Activated CD4-positive, alpha-beta memory T cell treated with anti-CD3 and anti-CD28 coated beads, Interleukin-2, amount 10 ng/mL, durations not matched to agents 7 days and 5 days (primary cell): ENCODE measurements at places on chromosomes 7 and 10.
A peak's percentile ranks its signal among the peaks of the same experiment; 100 is the strongest.

GRCh38 chr7:120991161-120991560 is 2.6 kb downstream of the CPED1 start:
- no peak overlapping the region for H3K4me3 ChIP-seq
- DNase-seq: no peak
- H3K36me3 ChIP-seq: no peaks in the 10 kb centered on the region
- H3K4me1 ChIP-seq: peaks cover 25% of the 10 kb centered on the region
- H3K27me3 ChIP-seq: peaks cover 56% of the 10 kb centered on the region

DNA sequence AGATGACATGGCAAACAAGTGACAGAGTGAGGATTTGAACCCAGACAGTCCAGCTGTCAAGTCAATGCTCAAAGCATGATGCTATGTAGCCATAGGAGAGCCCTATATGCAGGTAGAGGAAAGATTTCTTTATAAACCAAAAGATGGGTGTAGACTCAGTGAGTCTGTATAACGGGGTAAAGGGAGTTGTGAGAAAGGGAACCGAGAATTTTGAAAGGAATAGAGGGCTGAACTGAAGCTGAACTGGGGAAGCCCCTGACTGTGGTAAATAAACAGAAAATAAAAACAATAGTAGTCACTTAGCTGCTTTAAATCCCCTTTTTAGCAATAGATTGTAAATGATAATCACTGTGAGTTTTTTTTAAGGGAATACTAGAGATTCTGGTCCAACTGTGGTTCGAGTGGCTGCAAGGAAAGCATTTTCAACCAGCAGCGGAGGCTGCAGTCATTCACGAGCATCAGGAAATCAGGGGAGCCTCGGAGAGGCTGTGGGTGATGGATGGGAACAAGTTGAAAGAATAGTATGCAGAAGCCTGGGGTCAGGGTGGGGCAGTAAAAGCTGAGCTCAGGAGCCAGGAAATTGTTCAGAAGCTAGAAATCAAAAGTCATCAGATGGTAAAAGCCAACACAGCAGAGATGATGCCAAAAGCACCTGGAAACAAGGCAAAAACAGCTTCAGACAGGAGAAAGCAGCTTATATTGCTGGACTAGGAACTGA is 393.5 kb downstream of the GFRA1 start:
- no peak overlapping the region for H3K4me3 ChIP-seq
- H3K4me1 ChIP-seq: no peaks in the 10 kb centered on the region

DNA sequence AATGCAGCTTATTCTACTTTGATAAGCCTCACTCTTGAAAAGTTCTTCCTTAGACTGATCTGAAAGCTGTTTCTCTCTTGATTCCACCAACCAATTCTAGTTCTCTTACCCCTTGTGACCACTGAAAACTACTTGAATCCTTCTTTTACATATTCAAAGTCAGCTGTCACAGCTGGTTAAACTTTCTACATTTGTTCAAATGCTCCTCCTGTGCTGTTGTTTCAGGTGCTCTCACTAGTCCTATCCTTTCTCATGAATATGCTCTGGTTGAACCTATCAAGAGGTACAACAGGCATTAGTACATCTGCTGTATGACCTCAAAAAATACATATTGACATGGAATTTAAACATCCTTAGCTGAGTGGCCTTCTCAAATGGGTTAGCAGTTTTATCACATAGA is 91.5 kb downstream of the MYO3A start:
- H3K4me3 ChIP-seq: no peak overlapping the region
- H3K27ac ChIP-seq: no peak overlapping the region
- H3K27me3 ChIP-seq: no peaks in the 10 kb centered on the region
- H3K4me1 ChIP-seq: no peaks in the 10 kb centered on the region
- H3K36me3 ChIP-seq: no peaks in the 10 kb centered on the region

GRCh38 chr7:767941-768731 is 41.1 kb upstream of the PRKAR1B start:
- peaks cover 1% of the 10 kb centered on the region for H3K4me1 ChIP-seq
- no peak overlapping the region for H3K27ac ChIP-seq
- no peak for DNase-seq
- peaks cover 17% of the 10 kb centered on the region for H3K36me3 ChIP-seq
- no peaks in the 10 kb centered on the region for H3K27me3 ChIP-seq

DNA sequence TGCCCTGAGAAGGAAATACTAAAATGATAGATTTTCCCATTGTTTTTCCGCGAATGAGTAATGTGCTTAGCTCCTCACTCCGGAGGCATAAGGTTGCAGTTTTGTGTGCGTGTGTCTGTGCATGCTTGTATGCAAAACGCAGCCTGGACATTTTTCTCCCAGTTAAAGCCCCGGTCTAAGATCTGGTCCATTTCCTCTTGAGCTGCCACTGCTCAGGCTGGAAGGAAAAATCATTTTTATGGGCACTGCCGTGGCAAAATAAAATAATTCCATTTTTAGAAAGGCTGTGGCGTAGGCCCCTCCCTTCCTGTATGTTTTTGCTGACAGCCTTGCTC is 260.6 kb downstream of the WDR37 start:
- no peak overlapping the region for H3K27ac ChIP-seq
- no peaks in the 10 kb centered on the region for H3K4me1 ChIP-seq
- H3K36me3 ChIP-seq: no peaks in the 10 kb centered on the region
- DNase-seq: no peak
- H3K4me3 ChIP-seq: no peak overlapping the region

- H3K27me3 ChIP-seq: peaks cover 13% of the 10 kb centered on the region
- no peak for DNase-seq
- H3K27ac ChIP-seq: no peak overlapping the region
- H3K4me3 ChIP-seq: no peak overlapping the region
- H3K36me3 ChIP-seq: no peaks in the 10 kb centered on the region
- peaks cover 2% of the 10 kb centered on the region for H3K4me1 ChIP-seq
Observed at GRCh38 chr10:13844651-13845050, 257.9 kb downstream of the PRPF18 start.

- H3K36me3 ChIP-seq: no peaks in the 10 kb centered on the region
- DNase-seq: no peak
- H3K4me3 ChIP-seq: no peak overlapping the region
- H3K4me1 ChIP-seq: peaks cover 2% of the 10 kb centered on the region
Observed at GRCh38 chr10:117391436-117392205, 16.4 kb upstream of the PDZD8 start.

GRCh38 chr10:44818041-44818649 is 93.0 kb upstream of the TMEM72 start:
- no peaks in the 10 kb centered on the region for H3K36me3 ChIP-seq
- no peak for DNase-seq
- no peak overlapping the region for H3K4me3 ChIP-seq

DNA sequence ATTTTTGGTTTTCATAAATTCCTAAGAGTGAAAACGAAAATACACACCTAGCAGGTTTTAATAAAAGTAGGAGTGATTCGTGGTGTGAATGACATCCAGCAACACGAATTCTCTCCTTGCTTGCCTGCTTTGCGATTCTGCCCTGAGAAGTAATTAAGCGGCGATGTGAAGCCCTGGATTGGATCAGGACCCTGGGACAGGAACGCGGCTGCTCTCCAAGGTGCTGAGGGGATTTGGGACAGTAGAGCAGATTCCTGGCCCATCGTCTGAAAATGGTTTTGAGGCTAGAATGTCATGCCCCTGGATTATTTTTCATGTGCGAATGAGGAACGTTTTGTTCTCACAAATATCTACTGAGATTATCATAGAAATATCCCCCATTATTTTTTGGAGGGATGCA is 7.8 kb downstream of the NPS start:
- H3K36me3 ChIP-seq: no peaks in the 10 kb centered on the region
- no peaks in the 10 kb centered on the region for H3K4me1 ChIP-seq
- no peak overlapping the region for H3K4me3 ChIP-seq
- no peak for DNase-seq

DNA sequence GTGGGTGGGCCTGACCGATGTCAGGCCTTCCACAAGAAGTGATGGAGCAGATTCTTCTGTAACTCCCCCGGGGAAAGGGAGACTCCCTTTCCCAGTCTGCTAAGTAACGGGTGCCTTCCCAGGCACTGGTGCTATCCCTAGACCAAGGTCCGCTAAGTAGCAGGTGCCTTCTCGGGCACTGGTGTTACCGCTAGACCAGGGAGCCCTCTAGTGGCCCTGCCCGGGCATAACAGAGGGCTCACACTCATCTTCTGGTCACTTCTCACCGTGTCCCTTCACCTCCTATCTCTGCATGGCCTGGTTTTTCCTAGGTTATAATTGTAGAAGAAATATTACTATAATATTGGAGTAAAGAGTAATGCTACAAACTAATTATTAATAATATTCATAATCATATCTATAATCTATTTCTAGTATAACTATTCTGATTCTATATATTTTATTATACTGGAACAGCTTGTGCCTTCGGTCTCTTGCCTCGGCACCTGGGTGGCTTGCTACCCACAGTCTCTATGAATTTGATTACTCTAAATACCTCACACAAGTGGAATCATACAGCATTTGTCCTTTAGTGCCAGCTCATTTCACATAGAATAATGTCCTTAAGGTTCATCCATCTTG is 1378.7 kb downstream of the XPNPEP1 start:
- peak; percentile 29 for DNase-seq
- H3K36me3 ChIP-seq: no peaks in the 10 kb centered on the region
- H3K27me3 ChIP-seq: no peaks in the 10 kb centered on the region
- H3K4me1 ChIP-seq: no peaks in the 10 kb centered on the region

DNA sequence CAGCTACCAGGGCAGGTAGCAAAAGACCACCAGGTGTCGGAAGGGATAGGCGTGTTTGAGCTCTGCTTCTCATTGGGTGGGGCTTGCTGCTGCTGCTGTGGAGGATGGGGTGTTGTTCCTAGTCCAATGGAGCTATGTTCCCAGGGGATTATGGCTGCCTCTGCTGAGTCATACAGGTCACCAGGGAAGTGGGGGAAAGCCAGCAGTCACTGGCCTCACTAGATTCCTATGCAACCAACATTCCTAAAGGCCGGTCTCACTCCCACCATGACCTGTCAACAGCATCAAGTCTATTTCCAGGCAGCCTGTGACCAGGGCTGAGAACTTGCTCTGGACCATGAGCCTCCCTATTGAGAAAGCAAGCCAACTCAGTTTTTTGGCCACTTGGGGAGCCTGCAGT is 1160.8 kb downstream of the REEP3 start:
- no peaks in the 10 kb centered on the region for H3K36me3 ChIP-seq
- DNase-seq: no peak
- no peaks in the 10 kb centered on the region for H3K4me1 ChIP-seq
- H3K27ac ChIP-seq: no peak overlapping the region
